Purkinje cell (primary cell): ENCODE measurements at places on chromosomes 13 and 19. TPM values are rescaled to one million over a fixed set of nuclear protein-coding genes. Genes with fewer than 3 reads are reported as not detected.

FSTL3 gene
- polyA plus RNA-seq, result 1.2 TPM in 1 of 2 replicates, not detected in the other

ZNF525 gene
- 8.0 and 15.0 TPM in 2 replicates for polyA plus RNA-seq

QPCTL gene
- 0.39 and 1.7 TPM in 2 replicates for polyA plus RNA-seq

FGF22 gene
- polyA plus RNA-seq, result 0.26 TPM in 1 of 2 replicates, not detected in the other

TMEM59L gene
- polyA plus RNA-seq, result 56.5 and 77.2 TPM in 2 replicates

LGALS7 gene
- polyA plus RNA-seq, result not detected in 2 replicates

RAB4B gene
- polyA plus RNA-seq, result 9.9 and 10.0 TPM in 2 replicates

NLRP11 gene
- polyA plus RNA-seq, result 0.11 and 0.24 TPM in 2 replicates

PGLYRP2 gene
- not detected in 2 replicates for polyA plus RNA-seq

LILRB4 gene
- not detected in 2 replicates for polyA plus RNA-seq

KIR3DL1 gene
- not detected in 2 replicates for polyA plus RNA-seq

MAB21L1 gene
- 0.88 TPM in 1 of 2 replicates, not detected in the other for polyA plus RNA-seq

ADPRHL1 gene
- polyA plus RNA-seq, result 6.3 and 9.8 TPM in 2 replicates

HDGFL2 gene
- polyA plus RNA-seq, result 1.7 and 3.8 TPM in 2 replicates

CEACAM5 gene
- polyA plus RNA-seq, result not detected in 2 replicates

SYT5 gene
- polyA plus RNA-seq, result 2.6 and 7.5 TPM in 2 replicates

PEPD gene
- polyA plus RNA-seq, result 35.1 and 40.7 TPM in 2 replicates

DCLK1 gene
- polyA plus RNA-seq, result 115 and 118 TPM in 2 replicates

NLRP12 gene
- not detected in 2 replicates for polyA plus RNA-seq

ZNF296 gene
- polyA plus RNA-seq, result 0.15 TPM in 1 of 2 replicates, not detected in the other

PCDH9 gene
- 201 and 266 TPM in 2 replicates for polyA plus RNA-seq

S1PR5 gene
- 0.32 TPM in 1 of 2 replicates, not detected in the other for polyA plus RNA-seq

VSTM2B gene
- 2.0 and 7.3 TPM in 2 replicates for polyA plus RNA-seq

PTH2 gene
- not detected in 2 replicates for polyA plus RNA-seq

TMPRSS9 gene
- not detected in 2 replicates for polyA plus RNA-seq

CNN1 gene
- not detected in 2 replicates for polyA plus RNA-seq

RASIP1 gene
- polyA plus RNA-seq, result 0.25 and 1.0 TPM in 2 replicates
